ENCODE measurements at places on chromosomes 12 and 14. TPM values are rescaled to one million over a fixed set of nuclear protein-coding genes. Genes with fewer than 3 reads are reported as not detected.

- no peak for ATAC-seq
Measured at GRCh38 chr12:68100241-68100640, 59.3 kb downstream of the IFNG start.

GRCh38 chr14:103144085-103144484, 20.8 kb downstream of the TNFAIP2 start:
- ATAC-seq: no peak

GRCh38 chr12:122489038-122489437, 11.7 kb downstream of the ZCCHC8 start:
- ATAC-seq: no peak

- no peak for ATAC-seq
Measured at GRCh38 chr12:124487066-124487833, 80.2 kb downstream of the NCOR2 start.

DNA sequence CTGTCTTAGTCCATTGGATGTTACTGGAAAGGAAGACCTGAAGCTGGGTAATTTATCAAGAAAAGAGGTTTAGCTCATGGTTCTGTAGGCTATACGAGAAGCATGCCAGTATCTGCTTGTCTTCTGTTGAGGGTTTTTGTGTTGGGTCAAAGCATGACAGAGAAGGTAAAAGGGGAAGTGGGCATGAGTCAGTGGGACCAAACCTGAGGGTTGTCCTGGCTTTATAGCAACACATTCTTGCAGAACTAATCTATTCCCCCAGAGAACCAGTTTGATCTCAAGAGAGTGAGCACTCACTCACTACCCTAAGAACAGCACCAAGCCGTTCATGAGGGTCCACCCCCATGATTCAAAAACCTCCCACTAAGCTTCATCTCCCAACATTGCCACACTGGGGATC, 19.0 kb upstream of the KRAS start:
- ATAC-seq: no peak

GRCh38 chr14:105247026-105247425, 1.3 kb upstream of the BTBD6 start:
- no peak for ATAC-seq

- no peak for ATAC-seq
Measured at GRCh38 chr12:2551412-2551900, 243.3 kb upstream of the FKBP4 start.

DNA sequence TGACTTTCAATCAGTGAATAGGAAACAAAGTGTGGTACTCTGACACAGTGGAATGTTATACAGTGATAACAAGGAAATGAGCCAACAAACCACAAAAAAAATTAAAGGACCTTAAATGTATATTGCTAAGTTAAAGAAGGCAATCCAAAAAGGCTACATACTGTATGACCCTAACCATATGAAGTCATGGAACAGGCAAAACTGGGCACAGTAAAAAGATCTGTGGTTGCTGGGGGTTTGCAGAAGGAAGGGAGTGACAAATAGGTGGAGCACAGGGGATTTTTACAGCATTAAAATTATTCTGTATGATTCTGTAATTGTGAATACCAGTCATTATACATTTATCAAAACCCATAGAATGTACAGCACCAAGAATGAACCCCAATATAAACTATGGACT, 112.6 kb downstream of the KCNC2 start:
- no peak for ATAC-seq

- no peak for ATAC-seq
Measured at GRCh38 chr12:115378291-115378690, 694.3 kb upstream of the TBX3 start.

DNA sequence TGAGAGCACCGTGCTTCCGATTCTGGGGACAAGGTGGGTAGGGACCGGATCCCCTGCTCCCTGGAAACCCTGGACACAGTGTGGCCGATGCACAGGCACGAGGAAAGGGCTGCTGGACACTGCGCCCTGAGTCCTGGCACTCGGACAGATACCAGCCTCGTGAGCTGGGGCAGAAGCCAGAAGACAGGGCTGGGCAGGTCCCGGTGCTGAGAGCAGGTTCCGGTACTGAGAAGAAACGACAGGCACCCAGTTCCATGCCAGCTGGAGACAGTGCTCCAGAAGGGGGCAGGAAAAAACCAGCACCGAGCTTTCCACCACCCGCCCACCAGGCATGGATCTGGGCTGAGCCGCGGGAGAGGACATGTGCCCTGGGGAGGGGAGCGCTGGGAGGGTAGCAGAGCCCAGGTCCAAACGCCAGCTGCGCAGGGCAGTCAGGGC, 6.5 kb downstream of the XRCC3 start:
- ATAC-seq: peak; percentile 42

GRCh38 chr14:93047661-93048060, 68.1 kb downstream of the ITPK1 start:
- ATAC-seq: peak; percentile 20

- ATAC-seq: no peak
Measured at GRCh38 chr12:16564675-16565074, 41.3 kb downstream of the LMO3 start.

DNA sequence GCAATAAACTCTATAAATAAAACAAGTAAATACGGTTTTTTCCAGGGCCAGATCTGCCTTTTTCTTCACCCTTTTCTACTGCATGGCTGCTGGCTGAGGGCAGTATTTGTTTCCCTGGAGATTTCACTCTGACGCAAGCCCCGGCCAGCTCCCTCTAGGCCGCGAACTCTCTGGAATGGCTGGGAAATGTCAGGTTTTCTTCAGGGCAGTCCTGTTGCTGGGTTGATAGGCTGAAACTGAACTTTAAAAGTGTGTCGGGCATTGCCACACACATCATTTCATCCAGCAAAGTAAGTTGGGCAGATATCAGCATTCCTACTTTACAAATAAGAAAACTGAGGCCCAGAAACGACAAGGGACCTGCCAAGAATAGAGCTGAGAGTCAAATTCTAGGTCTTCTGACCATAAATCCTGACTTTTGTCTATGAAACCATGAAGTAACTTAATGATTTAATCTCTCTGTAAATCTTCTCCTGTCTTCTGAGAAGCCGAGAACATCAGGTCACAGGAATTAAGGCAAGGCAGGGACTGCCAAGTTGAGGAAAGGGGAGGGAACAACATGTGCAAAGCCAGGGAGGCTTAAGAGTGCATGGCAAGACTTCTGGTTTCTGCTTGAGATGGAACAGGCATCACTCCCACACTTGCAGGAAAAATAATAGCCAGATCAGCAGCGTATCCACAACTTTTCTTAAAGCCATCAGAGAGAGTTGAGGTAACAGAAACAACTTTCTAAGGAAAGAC, 205.0 kb upstream of the CCDC196 start:
- ATAC-seq: peak; percentile 51

DNA sequence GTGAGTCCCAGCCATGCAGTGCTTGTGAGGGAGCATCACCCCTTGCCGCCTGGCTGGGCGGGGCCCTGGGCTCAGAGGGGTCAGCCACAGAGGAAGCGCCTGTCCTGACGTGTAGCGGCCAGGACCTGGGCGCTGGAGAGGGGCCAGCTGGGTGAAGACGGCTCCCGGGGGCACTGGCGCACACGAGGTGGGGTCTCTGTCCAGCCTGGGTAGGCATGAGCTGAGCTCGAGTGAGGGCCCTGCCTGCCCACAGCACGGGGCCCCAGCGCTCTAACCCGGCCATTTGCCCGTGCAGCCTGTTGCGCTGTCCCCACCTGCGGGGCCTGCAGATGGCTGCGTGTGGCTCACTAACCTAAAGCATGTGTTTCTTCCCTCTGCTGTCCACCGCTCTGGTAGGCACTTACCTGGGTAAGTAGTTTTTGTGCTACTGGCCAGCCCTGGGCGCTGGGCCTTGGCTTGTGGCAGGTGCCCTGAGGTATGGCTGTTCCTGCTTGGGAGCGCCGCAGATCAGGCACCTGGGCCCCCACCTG, 6.6 kb upstream of the CRIP2 start:
- ATAC-seq: no peak

DNA sequence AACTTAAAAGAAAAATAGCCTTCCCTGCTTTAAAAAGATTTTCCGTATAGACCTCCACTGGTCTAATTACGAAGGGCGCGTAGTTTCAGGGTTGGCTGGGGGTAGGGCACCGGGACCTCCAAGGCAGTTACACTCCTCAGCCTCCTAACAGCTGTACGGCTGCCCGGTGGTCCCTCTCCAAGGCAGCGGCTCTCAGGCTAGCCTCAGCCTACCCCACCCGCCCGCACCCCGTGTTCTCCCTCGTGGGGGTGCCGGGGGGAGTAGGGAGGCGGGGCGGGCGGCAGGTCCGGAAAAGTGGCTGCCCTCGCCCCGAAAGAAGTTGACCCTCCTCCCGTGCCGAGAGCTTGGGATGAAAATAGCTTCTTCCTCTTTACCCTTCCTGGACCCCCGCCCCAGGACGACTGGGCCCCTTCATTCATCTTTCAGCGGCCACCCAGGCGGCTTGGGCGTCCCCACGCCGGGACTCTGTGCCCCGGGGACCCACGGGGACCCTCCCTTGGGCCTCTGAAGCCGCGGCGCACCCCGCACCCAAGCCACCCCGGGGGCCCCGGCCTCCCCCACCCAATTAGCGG, 991 bp upstream of the RCOR1 start:
- ATAC-seq: no peak

- ATAC-seq: no peak
Measured at GRCh38 chr12:5685935-5686334, 254.0 kb downstream of the NTF3 start.

DNA sequence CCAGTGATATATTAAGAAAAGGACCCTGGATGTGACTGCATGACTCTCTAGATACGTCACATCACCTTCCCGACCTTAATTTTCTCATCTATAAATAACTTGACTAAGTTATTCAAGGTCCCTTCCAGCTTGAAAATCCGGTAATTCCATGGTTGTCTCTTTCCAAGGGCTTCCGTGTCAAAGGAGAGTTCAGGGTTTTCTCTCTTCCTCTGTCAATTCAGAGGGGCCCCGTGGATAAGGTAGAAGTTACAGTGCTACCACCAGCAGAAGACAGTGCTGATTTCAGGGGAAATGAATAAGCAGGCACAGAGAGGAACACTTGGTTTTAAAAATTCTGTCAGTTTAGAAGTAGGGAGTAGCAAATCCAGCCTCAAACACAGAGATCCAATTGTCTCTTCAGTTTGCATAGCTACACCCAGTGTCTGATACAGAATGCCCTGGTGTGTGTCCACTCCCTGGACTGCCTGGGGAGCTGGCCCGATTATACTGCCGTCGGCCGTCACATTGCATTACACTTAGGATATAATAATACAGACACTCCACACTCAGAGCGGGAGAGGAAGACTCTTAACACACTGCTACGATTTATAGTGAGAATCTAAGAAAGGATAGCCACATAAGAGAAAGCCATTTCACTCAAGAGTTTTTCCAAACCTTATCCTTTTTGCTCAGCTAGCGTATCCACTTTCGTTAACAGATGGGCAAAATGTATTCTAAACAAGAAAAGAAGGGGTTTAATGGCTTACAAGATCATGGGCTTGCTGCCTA, 54.7 kb upstream of the GTF2A1 start:
- no peak for ATAC-seq

GRCh38 chr12:55253281-55253680, 8.9 kb downstream of the OR6C74 start:
- no peak for ATAC-seq

GRCh38 chr12:96258104-96258961, 64.2 kb downstream of the ELK3 start:
- ATAC-seq: peak; percentile 29

The PLBD2 gene
- total RNA-seq: 34.1 TPM

The CLEC9A gene
- total RNA-seq: not detected

The TPPP2 gene
- total RNA-seq: not detected

The TNS2 gene
- 108 TPM for total RNA-seq

The VRTN gene
- not detected for total RNA-seq

The SLC6A15 gene
- total RNA-seq: 2.3 TPM

The TMEM106C gene
- total RNA-seq: 75.1 TPM

The ANKRD33 gene
- total RNA-seq: not detected

The NANOG gene
- not detected for total RNA-seq

The ZNF605 gene
- total RNA-seq: 6.7 TPM

The TAS2R10 gene
- not detected for total RNA-seq

The GPR162 gene
- 3.9 TPM for total RNA-seq
